ENCODE measurements at places on chromosomes 4 and X.

- DNase-seq, result no peak
Observed at GRCh38 chrX:78545233-78545632, 113.9 kb downstream of the RTL3 start.

DNA sequence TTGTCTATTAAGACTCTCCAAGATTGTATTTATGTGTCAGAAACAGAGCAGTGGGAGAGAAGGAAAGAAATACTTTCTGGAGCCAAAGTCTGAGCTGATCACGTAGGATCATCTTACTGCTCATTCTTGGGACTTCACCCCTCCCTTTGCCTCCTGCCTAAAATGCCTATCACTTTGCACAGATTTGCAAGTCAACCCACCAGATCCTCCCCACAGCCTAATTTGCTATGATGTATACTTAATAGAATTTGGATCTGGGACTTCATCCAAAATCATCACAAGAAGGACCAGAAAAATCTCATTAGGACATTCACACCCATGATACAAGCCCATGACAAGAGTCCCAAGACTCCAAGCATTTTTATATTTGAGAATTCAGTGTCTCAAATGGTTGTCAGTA lies 290.2 kb downstream of the FBXW7 start:
- DNase-seq, result no peak

GRCh38 chr4:138138774-138139173 lies 103.4 kb downstream of the SLC7A11 start:
- no peak for DNase-seq

- no peak for DNase-seq
Observed at GRCh38 chr4:154714339-154715040, 29.3 kb upstream of the LRAT start.

DNA sequence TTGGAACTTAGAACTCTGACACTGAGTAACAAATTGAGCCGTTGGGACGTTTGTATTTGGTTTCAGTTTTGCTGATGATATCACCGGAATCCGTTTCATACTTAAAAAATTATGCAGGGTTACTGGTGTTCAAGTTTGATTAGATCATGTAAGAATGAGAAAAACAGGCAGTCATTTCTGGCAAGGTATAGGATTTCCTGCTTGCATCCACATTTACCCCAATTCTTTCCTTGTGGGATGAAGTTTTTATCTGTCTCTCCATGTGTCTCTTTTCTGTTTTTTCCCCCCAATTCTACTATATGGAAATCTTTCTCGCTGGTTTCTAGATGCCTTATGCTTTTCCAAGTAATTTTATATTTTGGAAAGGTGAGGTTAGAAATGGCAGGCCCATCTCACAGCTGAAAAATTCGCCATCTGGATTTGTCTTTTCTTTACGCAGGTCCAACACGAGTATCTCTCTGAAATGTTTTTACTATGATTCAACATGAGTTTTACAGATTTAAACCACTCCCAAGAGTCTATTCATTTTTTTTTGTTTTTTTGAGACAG lies 197.9 kb downstream of the SHOX start:
- no peak for DNase-seq

GRCh38 chr4:5878359-5878758 lies 14.5 kb downstream of the CRMP1 start:
- no peak for DNase-seq

DNA sequence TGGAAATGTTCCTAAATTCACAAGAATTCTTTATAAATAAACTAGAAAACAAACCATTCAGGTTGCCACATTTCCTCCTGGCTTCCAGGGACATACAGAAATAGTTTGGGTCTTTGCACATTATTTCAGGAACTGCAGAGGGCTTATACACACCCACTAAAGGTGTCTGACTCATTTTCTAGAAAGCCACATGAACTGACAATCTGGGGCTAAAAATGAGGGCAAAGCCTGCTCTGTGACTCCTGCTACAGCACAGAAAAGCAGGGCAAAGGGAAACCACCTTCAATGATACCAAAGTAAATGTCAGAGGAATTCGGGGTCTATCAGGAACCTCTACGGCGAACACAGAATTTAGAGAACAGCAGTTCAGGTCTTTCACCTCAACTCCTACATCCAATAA lies 112.2 kb upstream of the MAP3K15 start:
- no peak for DNase-seq

- DNase-seq, result no peak
Observed at GRCh38 chr4:188154668-188155405, 15.6 kb downstream of the TRIML1 start.

DNA sequence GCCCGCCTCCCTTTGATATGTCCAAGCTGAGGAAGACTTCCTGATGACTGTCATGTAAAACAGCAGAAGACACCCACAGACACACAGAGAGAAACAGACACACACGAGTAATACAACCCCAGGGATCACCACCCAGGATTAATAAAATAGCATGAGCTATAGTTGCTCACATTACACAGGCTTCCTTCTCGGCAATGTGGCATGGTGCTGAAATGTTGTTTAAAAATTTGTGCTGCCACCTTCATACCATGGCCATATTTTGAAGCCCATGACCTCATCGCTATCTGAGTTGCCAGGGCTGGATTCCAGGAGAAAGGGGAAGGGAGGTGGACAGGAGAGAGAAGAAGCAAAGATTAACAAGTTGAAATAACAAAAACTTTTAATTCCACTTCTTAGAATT lies 111.7 kb downstream of the SYNPO2 start:
- DNase-seq, result no peak

- no peak for DNase-seq
Observed at GRCh38 chrX:70231666-70232065, 2.8 kb upstream of the AWAT1 start.

DNA sequence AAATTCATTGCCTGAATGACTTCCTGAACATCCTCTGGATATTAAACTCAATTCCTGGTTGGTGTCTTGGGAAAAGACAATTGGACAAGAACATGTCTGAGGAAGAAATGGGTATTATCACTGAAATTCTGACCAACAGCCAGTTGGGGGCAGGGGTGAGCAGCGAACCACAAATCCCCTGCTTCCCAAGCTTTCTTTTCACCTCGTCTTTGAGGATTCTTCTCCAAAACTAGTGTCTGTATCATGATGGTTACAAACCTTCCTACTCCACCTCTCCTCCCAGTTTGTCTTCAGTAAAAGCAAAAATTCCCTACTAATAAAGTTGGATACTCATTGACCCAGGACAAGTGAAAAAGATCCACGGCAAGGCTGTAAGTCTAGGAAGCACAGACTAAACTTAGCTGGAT lies 48.3 kb upstream of the WDR1 start:
- no peak for DNase-seq
